Right lung (tissue), 10 donors: ENCODE measurements at places on chromosomes 2 and 18.

DNA sequence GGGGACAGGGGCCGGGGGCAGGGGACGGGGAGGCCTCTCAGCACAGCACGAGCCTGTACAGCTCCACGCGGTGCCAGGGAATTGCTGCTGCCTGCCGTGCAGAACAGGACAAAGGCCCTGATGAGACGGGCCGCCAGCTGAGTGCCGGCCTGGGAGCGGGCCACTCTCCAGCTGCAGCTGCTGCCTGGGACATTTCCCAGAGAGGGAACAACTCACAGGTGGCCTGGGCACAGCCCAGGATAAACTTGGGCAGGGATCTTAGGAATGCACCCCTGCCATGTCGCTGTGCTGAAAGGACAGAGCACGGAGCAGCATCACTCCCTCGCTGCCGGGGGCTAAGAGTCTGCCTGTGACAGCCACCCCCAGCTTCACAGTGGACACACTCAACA, 38.8 kb downstream of the CENPO start:
- DNase-seq, result no peak

DNA sequence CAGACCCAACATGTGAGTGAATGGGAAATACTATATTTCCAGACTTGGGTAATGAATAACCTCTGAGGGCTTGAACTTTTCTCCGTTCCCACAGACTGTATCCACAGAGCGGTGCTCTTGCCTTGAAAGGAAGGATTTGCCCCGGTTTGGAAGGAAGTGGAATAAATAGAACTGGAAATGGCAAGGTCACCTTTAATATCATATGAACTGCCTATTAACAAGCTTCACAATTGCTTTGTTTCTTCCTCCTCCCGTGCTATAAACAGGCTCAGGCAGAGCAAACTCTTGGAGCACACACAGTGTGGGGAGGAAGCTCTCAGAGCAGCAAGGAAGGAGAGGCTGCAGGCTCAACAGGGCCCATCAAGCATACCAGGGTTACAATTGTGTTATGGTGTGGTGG, 28.5 kb upstream of the DARS1 start:
- peak; percentile 32 for DNase-seq

GRCh38 chr2:109356324-109357035, 227.5 kb downstream of the SH3RF3 start:
- DNase-seq, result no peak

GRCh38 chr2:204074456-204074855, 137.9 kb downstream of the ICOS start:
- DNase-seq, result no peak

GRCh38 chr2:177689623-177690022, 297.1 kb downstream of the AGPS start:
- no peak for DNase-seq

- no peak for DNase-seq
Measured at GRCh38 chr2:129726216-129726615, 253.2 kb upstream of the RAB6C start.

- no peak for DNase-seq
Measured at GRCh38 chr2:43233218-43234212, 7.1 kb upstream of the ZFP36L2 start.

DNA sequence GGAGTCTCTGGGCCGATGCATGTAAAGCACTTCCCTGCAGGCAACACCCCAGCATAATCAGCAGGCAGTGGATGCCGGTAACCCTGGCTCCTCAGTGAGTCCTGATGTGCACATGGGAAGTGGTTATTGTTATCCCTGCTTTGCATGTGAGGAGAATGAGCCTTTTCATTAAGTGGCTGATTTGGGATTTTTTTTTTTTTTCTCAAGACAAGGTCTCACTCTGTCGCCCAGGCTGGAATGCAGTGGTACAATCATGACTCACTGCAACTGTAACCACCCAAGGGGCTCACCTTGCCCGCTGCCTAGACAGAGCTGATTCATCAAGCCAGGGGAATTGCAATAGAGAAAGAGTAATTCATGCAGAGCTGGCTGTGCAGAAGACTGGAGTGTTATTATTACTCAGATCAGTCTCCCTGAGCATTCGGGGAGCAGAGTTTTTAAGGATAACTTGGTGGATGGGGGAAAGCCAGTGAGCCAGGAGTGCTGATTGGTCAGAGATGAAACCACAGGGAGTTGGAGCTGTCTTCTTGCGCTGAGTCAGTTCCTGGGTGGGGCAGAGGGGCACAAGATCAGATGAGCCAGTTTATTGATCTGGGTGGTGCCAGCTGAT, 95.4 kb downstream of the SOCS6 start:
- no peak for DNase-seq

DNA sequence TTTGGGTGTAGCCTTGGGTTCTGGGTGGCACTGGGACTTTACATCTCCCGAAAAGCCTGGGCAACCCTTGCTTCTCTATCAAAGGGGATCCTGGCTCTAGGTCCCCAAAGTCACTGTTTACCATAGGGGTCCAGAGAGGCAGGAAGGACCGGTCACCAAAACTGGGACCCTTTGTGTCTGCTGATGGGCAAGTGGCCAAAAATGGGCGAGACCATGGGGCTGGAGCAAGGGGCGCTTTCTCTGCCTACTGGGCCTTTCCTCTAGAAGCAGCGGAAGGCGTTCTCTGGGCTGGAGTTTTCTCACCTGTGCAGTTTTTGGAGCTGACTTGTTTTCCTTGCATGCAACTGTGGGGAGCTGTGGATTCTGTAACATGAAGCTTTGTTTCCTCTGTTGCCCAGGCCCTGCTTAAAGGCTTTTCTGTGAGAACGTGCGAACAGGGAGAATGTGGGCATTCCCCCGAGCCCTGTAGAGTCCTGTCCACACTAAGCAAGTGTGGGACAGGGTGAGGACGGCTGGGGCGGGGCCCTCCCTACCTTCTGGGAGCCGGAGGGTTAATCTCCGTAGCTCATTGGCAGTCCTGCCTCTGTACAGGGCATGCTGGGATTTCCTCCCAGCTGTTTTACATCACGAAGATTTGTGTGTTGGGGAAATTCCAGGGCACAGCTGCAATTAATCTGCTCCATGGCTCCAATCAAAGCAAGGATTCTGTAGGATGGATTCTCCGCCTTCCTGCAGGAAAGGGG, 50.2 kb downstream of the TGOLN2 start:
- DNase-seq, result peak; percentile 81

GRCh38 chr2:28321426-28321825, 71.2 kb upstream of the FOSL2 start:
- DNase-seq, result no peak

- DNase-seq, result no peak
Measured at GRCh38 chr2:240987588-240987987, 10.8 kb upstream of the SNED1 start.

DNA sequence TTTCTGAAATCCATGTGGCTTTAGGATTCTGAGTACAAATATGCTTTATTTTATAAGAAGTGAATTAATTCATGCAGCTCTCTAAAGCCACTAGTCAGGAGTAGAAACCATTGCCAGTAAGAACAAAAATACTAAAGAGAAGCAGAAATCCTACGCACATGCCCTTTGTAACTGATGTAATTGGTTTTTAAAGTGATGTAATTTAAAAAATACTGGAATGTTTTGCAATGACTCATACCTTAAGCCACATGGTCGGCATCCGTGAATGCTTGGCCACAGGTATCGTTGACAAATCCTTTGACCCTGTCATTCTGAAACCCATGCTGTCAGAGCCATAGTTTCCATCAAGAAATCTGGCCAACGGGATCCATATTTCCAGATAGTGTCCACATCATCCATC, 213.3 kb downstream of the ACKR3 start:
- no peak for DNase-seq

- DNase-seq, result no peak
Measured at GRCh38 chr2:144165599-144166250, 354.2 kb downstream of the ZEB2 start.

DNA sequence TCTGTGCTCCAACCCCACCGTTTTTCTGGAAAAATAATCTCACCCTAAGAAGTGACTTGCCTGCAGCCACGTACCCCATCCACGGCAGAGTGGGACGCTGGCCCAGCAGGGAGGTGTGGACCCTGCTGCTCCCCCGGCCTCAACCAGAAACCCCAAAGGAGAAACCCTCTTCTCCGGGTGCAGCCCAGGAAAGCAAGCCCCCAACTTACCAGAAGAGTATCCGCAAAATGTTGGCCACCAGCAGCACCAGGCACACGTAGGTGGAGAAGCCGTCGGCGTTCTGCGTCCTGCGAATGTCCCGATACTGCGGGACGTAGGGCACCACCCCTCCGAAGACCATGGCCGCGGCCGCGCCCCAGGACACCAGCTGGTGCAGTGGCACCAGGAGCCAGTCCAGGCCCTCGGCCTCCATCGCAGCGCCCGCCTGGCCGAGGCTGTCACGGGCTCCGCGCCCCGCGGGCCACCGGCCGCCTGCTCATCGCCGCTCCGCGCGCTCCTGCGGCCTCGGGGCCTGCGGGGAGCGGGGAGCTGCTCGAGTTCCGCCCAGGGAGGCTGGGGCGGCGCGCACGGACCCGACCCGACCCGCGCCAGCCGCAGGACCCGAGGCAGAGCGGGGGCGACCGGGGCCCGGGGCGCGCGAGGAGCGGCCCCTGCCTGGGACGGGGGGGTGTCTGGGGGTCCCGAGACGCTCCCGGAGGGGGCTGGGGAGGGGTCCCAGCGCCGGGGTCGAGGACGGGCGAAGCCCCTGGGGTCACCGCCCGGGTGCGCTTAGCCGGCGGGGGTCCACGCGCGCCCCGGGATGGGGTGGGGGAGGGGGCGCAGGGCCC, 725 bp downstream of the SLC66A2 start:
- no peak for DNase-seq

DNA sequence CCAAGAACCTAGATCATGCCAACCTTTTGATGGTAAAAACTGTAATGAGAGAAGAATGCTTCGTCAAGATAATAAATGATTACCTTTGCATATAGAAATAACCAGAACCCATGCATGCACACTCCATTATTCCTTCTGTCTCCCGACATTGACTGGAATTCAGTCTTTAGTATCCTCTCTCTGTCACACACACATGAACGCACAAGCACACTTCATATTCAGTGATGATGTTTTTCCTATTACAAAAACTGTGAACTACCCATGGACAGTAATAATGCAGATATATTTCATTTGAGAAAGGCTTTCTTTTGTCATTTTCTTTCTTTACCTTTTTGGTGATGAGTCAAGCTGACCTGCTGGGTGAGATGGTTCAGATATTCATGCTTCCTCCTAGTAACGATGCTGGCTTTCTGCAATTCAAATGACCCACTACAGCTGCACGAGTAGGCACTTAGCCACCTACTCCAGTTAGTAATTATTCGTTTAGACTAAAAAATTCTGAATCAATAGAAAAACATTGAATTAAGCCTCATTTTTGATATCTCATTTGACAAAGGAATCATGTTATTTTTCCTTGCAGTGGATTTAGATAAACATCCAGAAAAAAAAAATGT, 382.2 kb downstream of the TGIF1 start:
- no peak for DNase-seq

GRCh38 chr18:4640349-4641012, 185.4 kb upstream of the DLGAP1 start:
- DNase-seq, result no peak

GRCh38 chr2:27710640-27711430, 47.1 kb downstream of the SLC4A1AP start:
- DNase-seq, result no peak

GRCh38 chr2:108316461-108317258, 28.0 kb downstream of the SULT1C2 start:
- DNase-seq, result no peak

GRCh38 chr2:223314811-223315210, 262.8 kb downstream of the KCNE4 start:
- DNase-seq, result no peak

DNA sequence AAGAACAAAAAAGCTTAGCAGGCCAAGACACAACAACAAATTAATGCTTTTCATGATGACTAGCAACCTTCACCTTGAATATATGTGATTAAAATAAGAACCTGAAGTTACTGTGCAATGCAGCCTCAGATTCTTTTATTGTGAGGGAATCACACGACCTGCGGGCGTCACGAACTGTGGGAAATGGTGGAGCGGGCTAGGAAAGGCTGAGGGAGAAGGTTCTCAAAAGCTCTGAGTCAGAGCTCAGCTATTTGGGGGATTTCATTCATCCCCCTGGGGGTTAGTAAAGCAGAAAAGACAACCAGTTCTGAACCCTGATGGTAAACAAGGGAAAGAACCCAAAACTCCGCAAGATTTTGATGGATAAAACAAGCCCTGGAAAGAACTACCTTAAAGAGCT, 89.3 kb upstream of the NCKAP5 start:
- DNase-seq, result no peak

- DNase-seq, result no peak
Measured at GRCh38 chr2:240575101-240575965, 7.0 kb downstream of the RNPEPL1 start.

DNA sequence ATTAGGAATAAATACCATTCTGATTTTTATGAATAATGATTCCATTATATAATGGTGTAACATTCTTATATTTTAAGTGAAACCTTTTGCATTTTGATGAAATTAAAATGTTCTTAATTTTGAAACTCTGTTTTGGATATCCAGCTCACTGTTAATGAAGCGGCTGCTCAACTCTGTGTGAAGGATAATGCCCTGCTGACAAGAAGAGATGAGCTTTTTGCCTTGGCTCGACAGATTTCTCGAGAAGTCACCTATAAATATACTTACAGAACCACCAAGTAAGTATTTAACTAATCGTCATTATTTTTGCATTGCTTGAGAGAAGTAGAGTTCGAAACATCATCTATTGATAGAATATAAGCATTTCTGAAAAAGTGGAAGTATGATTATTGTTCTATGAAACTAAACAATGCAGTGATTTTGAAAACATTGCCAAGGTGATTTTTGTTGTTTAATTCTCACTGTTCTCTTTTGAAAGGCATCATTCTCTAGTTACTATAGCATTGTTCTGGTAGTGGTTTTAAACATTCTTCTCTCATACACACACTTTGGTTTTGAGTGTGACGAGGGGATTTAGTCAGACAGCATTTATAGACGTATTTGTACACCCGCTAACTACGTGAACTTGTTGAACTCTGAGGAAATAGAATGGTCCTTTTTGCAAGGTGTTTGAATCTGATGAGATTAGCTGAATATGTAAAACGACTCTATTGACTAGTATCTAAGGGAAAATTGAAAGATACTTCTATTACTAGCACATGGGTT, 21.5 kb downstream of the NAB1 start:
- DNase-seq, result no peak

DNA sequence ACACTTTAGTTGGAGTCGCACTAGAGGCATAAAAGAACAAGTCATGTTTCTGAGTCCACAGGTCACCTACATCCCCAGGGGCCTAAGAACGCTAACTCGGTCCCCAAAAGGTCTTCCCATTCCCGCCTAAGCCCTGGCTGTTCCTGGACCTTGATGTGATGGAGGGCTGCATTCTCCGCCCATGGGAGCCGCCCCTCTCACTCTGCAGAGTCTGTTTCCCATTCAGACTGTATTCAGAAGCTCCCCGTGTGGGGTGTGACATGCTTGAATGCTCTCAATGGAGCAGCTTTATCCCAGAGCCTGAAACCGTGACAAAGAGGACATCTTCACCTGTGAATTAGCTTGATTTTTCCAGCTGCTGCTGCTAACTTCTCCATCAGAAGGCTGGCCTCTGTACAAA, 319.0 kb upstream of the KLHL29 start:
- DNase-seq, result no peak

- DNase-seq, result no peak
Measured at GRCh38 chr2:148726228-148726627, 81.7 kb downstream of the EPC2 start.
